ENCODE measurements at places on chromosomes 6 and 20.

- peak; percentile 25 for DNase-seq
These were observed 106.4 kb upstream of the SYNDIG1 start for GRCh38 chr20:24363031-24363430.

GRCh38 chr6:149176971-149177667, 140.4 kb upstream of the TAB2 start:
- no peak for DNase-seq

GRCh38 chr6:14597090-14597489, 479.5 kb downstream of the CD83 start:
- no peak for DNase-seq

GRCh38 chr20:46965477-46965876, 70.8 kb downstream of the EYA2 start:
- DNase-seq: no peak

DNA sequence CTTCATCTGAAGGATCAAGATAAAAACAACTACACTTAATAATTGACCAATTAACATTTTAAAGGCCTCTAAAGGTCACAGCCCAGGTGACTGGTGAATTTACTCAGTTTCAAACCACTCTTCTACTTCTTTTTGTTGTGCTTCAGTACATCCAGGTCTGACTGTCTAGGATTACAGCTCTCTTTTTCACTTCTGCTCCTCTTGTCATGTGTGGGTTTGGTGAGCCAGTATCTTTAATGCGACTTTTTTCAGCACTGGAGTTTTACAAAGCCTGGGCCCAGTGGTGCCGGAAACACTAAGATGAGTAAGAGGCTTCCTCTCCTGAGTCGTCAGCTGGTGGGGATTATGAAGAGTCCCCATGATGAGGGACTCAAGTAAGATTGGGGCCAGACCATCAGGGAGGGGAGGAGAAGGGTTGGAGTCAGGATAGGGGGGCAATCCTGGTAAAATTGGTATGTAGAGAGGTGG, 27.0 kb downstream of the HECA start:
- DNase-seq: no peak

DNA sequence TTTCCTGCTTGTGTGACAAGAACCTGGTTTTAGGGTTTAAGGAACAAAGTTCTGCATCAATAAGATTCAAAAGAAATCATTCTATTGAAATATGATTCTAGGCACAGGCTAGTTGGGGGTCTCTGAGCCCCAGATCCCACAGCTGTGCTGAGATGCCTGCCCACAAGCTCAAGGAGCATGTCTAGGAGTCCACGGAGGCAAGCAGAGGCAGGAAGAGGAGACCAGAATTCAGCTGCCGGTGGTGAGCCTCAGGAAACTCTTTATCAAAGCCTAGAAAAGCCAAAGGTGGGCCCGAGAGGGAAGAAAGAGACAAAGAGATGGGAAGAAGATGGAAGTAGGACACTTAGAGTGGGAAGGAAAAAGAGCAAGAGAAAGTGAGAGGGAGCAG, 40.7 kb upstream of the DDR1 start:
- DNase-seq: no peak

GRCh38 chr20:20009784-20010253, 7.3 kb upstream of the NAA20 start:
- DNase-seq: no peak

DNA sequence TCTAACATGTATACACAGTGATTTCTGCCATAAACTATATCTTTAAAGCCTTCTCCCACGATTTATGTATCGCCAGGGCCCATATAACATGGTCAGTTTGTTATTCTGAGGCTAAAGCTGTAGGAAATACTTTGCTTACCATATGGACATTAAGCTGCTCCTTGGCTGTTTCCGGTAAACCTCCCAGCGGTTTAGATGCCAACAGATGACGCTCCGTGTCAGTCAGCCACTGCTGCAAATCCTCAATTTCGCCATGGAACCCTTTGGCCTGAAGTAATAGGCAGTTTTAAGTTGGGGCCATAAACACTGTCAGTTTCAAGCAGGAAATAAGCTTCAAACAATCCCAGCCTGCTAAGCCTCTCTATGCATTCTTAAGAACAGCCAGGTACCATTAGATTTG, 145.4 kb downstream of the DST start:
- no peak for DNase-seq

DNA sequence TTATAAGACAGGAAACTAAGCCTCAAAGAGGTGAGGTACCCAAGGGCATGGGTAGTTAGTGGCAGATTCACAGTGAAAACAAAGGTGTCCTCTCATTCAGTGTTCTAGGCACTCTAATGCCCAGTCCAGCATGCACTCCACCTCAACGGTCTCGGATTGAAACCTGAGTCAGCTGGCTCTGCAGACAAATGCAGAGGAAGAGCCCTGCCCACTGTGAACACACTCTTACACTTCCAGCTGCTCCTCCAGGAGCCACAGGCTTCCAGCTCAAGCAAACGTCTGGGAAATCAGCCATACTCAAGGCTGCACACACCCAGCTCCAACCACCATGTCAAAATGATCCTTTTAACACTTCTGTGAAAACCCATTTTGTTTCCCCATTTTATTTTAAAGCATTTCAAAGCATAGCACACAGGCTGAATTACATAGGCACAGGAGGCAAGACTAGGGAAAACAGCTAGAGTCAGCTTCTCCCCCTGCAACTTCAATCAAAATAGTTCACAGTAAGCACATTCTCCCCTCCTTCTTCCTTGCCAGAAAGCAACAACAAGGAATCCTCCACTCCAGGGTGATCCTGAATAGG, 3.0 kb upstream of the IL17A start:
- no peak for DNase-seq

GRCh38 chr6:116166369-116166768, 40.4 kb upstream of the COL10A1 start:
- DNase-seq: no peak

DNA sequence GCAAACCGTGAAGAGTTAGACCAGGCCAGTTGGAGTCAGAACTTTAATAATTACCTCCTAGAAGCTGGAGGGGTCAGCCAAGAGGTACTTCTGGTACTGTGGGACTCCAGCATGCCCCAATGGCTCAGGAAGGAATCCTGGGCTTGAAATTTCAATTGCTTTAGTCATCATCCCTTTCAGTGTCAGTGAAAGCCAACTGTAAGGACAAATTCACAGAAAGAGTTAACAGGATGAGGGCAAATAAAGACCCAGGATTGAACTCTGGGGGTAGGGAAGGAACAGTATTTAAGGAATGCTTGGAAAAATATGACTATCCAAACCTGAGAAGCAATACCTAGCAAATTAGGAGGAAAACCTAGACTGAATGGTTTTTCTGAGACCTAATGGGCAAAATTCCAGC, 735.1 kb upstream of the MARCKS start:
- no peak for DNase-seq

GRCh38 chr6:155504848-155505607, 49.4 kb upstream of the NOX3 start:
- DNase-seq: no peak

DNA sequence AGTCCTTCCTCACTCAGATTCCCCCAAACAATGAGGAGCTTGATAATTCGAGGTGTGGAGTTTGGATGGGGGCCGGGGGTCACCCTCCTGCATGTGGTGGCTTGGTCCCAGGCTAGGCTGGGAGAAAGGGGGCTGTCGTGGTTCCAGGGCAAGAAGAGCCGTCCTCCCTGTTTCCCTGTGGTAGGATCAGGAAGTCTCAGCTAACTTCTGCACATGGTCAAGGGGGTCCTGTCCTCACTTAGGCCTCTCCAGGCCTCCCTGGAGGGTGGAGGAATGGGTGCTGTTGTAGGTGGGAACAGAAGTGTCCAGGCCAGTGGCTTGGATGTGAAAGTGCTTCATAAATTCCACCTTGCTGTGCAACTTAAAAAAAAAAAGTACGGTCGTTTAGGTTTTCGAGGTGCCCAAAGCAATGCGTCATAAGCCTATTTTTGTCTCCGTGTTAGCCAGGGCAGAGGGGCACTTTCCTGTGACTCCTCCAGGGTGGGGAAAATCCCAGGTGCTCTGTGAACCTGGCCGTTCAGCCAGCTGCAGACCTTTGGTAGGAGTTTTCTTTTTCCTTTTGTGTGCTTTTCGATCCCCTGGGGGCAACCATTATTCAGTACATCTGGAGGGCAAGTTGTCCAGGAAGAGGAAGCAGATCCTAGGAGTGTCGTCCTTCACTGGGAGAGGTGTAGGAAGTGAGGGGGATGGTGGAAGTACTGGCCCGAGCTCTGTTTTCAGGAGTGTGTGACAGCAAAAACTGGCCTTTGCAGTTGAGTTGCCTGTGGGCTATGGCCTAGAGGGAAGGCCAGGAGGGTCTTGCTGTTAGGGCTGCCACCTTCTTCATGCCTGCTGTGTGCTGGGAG, 9.6 kb downstream of the IGF2R start:
- no peak for DNase-seq

GRCh38 chr6:88143421-88144157, 22.6 kb downstream of the CNR1 start:
- no peak for DNase-seq

- DNase-seq: no peak
These were observed 38.9 kb upstream of the HDGFL1 start for GRCh38 chr6:22530506-22530905.

DNA sequence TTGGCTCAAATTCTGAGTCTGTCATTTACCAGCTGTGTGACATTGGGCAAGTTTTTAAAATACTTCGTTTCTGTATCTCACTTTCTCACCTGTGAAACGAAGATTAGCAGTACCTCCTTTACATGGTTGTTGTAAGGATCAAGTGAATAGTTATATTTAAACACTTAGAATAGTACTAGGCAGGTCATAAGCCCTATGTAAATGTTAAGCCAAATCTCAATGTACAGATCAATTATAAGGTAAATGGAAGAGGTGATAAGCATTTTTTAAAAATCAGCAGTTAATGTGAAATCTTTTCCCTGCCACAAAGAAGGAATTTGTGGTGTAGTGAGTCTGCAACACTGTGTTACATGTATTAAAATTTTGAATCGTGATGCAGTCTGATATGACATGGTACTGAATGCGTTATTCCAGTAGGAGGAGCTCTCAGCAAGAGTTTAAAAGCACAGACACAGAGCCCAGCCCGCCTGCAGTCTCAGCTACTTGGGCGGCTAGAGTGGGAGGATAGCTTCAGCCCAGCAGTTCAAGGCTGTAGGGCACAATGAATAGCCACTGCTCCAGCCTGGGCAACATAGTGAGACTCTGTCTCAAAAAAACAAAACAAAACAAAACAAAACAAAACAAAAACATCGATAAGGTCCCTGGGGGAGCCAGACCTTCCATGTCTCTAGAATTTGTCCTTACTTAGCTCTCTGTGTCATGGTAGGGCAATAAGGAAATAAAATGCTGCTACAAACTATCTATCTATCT, 46.0 kb downstream of the GTF2H5 start:
- no peak for DNase-seq

DNA sequence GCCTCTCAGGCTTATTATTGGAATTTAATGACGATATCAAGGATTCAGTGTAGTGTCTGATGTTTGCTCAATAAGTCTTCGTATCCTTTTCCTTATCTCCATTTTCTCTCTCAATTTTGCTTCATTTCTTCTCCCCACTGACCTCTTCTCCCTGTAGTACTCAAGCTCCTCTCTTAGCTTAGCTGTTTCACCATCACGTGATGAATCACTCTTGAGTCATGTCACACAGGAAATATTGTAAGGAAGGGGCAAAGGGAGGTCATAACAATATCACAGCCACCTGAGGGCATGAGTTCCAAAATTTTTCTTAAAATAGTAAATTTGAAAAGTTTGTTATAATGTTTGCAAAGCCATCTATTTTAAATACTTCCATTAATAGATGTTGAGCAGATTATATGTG, 392.2 kb upstream of the MARCKS start:
- DNase-seq: no peak

- DNase-seq: no peak
These were observed 199.5 kb downstream of the ADGRB3 start for GRCh38 chr6:68834551-68834950.

DNA sequence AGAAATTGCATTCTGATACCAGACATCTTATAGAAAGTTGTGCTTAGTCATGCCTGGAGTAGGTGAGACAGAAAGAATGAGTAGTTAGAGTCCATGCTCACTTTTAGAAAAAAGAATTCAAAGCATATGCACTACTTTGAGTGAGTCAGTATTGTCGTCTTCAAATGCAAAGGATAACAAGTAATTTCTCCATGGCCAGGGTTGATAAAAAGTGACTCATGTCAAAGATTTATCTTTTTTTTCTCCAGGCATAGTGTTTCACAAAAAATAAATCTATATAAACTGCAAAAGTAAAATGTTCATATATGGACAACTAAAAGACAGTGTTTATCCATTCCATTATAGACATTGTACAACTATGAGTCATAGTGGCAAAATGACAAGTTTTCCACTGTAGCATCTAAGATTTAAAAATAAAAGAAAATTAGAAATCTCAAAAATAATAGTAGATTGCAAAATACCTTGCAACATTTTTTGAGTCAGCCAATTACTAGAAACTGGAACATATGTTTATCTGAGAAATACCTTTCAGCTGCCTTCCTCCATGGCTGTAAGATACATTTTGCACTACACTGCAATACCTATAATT, 329.6 kb downstream of the GRIK2 start:
- DNase-seq: no peak

DNA sequence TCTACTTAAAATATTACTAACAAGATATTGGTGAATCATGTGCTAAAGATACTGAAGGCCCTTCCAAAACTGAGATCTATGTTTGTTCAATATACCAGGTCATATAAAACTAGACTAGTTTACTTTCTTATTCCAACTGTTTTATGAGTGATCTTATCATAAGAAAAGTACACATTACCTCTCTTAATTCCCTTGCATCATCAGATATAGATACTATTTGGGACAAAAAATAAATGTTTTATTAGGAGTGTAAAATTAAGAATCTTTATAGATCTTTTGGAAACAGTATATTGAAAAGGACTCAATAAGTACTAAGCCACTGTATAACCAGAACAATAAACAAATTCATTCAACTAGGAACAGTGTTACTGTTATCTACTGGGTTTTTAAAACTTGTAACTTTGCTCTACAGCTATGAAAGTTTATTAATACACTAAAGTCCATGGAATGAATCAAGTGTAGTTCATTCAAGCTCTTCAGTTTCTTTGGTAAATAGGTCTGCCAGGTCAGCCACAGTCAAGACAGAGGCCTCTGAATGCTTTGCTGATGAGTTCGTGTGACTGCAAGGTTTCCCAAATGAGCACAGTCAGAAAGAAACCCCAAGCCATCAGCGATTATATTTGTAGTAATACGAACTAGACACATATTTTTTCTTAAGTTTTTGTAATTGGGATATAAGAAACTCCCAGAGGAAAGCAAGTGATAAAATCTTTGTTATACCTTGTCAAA, 71.8 kb upstream of the FBXO30 start:
- no peak for DNase-seq

- DNase-seq: no peak
These were observed 256.5 kb upstream of the RREB1 start for GRCh38 chr6:6851059-6851948.

GRCh38 chr20:1130058-1130694, 11.8 kb downstream of the PSMF1 start:
- no peak for DNase-seq

GRCh38 chr6:24477070-24477469, 12.3 kb downstream of the GPLD1 start:
- no peak for DNase-seq

- no peak for DNase-seq
These were observed 457.9 kb downstream of the HDGFL1 start for GRCh38 chr6:23027281-23027680.
